ENCODE measurements at places on chromosomes 1 and 21.

DNA sequence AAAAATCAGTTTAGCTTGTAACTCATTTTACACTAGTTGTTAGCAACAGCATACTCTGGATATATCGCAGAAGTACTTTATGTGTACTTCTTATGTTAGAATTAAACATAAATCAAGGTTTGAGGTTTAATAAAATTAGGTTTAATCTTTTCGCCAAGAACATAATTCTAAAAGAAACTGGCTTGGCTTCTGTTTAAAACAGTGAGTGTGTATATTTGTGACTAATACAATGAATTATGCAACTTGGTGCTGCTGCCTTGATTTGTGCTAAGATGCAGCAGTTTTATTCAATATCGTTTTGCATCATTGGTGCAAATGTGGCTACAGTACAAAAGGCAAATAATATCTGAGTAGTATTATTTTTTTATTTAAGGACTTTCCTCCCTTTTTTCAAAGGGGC lies 44.8 kb downstream of the USP25 start:
- DNase-seq = no peak

DNA sequence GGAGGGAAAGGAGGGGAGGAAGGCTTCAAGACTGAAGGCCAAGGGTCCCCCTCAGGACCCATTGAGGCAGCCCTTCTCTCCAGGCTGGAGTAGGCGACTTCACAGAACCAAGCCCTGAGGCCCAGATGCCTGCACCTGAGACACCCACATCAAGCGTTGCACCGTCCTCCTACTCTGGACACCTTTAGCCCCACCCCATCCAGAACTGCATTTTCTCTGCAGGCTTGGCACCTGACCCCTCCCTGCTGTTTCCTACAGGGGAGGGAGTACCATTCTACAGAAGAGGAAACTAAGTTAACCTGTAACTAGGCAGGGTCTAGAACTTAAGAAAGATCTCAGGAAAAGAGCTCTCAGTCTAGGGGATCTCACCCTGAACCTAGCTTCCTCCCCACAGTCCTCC lies 12.0 kb downstream of the PEF1 start:
- DNase-seq = no peak

DNA sequence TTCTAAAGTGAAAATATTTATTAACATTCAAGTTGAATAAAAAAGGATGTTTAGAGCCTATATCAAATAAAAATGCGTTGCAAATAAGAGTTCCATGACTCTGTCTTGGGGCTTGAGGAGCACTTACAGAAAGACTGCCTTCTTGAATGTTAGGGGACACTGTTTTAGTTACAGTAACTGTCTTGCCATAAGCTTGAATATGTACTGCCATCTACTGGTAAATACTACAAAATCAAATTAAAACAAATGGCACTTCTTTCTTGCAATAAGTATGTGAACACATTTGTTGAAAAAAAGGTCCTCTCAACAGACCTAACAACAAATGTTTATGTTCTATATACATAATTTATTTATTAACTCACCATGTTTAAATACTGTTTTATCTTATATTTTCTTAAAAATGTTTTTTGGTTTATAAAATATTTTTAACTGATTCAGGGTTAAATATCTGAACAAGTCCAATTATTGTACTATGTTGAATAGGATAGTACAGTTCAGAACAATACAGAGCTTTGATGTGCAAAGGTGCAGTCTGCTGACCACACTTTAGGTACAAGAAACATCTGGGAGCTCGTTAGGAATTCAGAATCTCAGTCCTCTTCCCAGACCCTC lies 199.5 kb downstream of the LRRIQ3 start:
- DNase-seq = no peak

- no peak for DNase-seq
These were observed 189.9 kb downstream of the FOXD2 start for GRCh38 chr1:47627471-47628370.

GRCh38 chr1:26874896-26875295 lies 11.9 kb downstream of the SFN start:
- DNase-seq = no peak

GRCh38 chr1:3511306-3511705 lies 56.8 kb downstream of the ARHGEF16 start:
- DNase-seq = no peak

DNA sequence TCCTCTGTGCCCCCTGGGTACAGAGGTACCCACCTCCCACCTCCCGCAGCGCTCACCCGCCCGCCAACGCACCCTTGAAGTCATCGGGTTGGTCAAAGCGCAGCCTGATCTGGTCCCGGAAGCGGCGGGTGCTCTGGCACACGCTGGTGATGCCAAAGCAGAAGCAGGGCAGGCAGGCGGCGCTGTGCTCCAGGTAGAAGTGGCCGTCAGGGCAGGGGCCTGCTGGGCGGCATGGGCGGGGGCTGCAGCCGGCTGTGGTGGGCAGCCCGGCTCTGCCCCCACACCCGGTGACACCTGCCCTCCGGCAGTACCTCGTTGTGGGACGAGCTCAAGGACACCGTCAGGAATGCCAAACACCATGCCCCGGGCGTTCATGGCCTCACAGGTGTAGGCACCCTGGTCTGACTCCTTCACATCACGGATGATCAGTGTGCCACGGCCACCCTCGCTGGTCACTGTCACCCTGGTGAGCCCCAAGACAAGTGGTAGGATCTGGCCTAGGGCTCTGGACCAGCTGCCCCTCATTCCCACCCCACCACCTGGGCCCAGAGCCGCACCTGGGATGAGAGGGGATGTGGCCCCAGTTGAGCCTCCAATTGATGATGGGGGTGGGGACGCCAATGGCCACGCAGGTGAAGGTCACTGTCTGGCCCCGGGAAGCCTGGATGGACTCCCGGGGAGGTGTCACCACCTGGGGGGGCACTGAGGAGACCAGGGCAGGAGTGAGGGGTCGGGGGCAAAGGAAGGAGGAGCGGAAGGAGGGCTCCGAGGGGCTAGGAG lies 52.5 kb downstream of the HSPG2 start:
- DNase-seq = no peak

- DNase-seq = no peak
These were observed 19.4 kb downstream of the F11R start for GRCh38 chr1:161001525-161001924.
